Calu3 (cell line): ENCODE measurements at places on chromosomes 2 and 18. TPM values are rescaled to one million over a fixed set of nuclear protein-coding genes. Genes with fewer than 3 reads are reported as not detected.

DNA sequence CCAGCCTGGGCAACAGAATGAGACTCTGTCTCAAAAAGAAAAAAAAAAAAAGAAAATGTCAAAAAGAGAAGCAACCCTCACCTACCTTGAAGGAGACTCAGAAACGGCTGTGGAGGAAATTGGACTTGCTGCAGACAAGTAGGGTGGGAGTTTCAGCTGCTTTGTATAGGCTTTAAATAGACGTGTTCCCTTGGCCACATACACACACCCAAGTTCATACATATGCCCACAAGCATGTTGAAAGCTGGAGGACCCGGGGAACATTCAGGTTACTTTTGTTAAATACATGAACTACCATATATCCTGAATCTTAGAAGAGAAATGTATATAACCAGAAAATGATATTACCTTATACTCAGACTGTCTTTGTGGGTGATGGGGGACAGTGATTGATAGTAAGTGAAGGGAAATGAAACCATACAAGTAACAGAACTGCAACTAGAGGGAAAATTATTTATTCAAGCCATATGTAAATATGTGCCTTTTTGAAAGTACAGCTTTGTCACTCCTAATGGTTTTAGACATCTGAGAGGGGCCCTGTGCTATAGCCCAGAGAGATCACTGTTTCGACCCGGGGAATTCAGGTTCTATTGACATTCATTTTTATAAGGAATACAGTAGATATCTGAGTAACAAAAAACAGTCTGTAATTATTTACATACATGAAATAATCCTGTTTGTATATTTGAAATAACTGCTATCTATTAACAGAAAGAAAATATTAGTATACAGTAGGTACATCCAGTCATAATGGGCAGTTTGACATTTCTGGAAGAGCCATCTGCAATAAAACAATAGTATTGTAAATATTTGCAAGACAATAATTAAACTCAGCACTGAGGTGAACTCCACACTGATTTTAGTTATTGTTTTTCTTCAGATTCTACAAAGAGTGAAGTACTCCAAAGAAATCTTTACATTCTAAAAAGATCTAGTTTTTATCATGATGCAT lies 48.0 kb upstream of the TGIF1 start:
- DNase-seq, result no peak

- DNase-seq, result no peak
Observed at GRCh38 chr2:205017381-205017780, 472.1 kb downstream of the PARD3B start.

DNA sequence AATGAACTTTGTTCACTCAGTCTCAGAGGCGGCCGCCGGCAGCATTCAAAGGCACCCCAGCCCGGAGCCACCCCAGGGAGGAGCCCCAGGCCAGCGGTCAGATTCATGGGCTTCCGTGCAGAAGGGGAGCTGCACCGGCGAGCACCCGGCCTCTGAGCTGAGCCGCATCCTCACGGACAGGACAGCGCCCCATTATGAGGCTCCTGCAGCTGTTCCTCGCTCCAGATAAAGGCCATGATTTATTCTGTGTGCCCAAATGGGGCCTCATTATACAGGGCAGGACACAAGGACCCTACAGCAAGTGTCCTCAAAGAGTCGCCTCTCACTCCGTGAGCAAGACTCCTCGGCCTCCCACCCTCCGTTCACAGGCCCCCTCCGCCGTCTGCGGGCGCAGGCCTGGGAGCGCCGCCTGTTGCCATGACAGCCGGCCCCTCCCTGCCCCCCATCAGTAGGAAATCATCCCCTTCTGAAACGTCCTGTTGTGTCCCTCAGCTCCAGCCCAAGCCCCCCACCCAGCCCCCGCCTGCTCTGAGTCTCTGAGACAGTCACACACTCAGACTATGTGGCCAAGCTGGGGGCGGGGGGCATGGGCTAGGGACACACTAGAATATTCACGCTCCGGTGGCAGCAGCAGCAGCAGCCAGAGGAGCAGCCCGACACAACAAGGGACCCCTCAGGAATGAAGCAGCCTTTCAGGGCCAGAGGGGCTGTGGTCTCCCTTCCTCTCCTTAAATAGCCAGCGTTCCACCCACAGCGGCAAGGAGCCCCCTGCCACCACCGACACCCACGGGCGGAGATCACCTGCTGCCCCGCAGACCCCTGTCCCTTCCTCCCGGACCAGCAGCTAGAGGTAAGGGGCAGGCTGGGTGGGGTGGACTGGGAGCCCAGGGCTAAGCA lies at the start of gene GPR17:
GPR17 (plus strand) TSS at position 759 of the 897 bp plus-strand sequence. CDS start 4,583 bp downstream, outside the sequence.
- DNase-seq, result no peak

- no peak for DNase-seq
Observed at GRCh38 chr2:69770747-69771146, 28.8 kb downstream of the ANXA4 start.

Gene SCYGR4
- 0.22 TPM in 1 of 2 replicates, not detected in the other for total RNA-seq

Gene TCF23
- not detected in 2 replicates for total RNA-seq

Gene CABYR
- total RNA-seq, result 10.6 and 12.8 TPM in 2 replicates
